ENCODE measurements at places on chromosomes 2 and 18.

DNA sequence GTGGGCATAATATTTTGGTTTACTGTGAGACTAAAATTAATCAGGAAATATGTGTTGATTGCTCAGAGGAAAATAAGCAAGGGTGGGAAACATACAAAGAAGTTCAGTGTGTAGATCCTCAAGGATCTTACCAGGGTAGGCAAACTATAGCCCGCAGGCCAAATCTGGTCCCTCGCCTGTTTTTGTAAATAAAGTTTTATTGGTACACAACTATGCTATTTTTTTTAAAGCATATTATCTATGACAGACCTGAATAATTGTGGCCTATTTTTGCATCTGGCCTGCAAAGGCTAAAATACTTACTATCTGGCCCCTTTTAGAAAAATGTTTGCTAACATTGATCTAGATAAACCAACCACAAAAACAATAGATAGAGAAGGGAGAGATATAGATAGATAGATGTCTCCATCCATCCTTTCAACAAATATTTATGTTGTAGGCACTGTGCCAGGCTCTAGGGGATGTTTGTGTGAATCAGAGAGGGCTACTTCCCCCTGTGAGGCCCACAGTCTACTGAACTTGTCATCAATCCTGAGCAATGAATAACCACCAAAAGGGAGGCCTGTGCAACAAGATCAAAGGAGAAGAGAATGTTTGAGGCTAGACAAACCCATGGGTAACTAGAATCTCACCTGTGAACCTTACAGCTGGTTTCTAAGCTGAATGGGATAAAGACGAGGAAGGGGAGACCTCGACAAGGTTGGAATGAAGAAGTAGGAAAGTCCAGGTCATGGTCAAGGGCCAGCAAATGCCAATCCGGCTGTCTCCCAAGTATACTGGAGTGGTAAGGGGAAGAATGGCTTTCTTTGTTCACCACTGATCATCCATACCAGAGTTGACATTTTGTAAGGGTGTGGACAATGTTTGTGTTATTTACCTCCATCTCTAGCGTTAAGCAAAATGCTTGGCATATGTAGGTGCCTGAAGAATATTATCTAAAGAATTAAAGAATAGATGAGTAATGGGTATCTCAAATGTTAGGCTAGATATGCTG, 23.6 kb downstream of the ALPK2 start:
- no peaks in the 10 kb centered on the region for H3K36me3 ChIP-seq
- no peak overlapping the region for H3K4me3 ChIP-seq
- peaks cover 26% of the 10 kb centered on the region for H3K4me1 ChIP-seq
- no peaks in the 10 kb centered on the region for H3K27me3 ChIP-seq
- H3K27ac ChIP-seq: peak overlapping the region; percentile 12

DNA sequence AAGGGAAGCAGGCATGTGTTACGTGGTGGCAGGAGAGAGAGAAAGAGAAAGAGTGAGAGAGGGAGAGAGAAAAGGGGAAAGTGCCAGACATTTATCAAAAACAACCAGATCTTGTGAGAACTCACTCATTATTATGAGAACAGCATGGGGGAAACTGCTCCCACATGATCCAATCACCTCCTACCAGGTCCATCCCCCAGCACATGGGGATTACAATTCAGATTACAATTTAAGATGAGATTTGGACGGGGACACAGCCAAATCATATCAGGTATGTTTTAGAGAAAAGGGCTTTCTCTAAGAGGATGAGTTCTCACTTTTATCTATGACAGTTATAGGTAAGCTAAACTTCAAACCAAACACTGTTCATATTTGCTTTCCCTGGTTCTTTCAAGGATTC, 597.3 kb upstream of the PIK3C3 start:
- no peak overlapping the region for H3K4me3 ChIP-seq
- no peaks in the 10 kb centered on the region for H3K27me3 ChIP-seq
- no peak for DNase-seq
- H3K4me1 ChIP-seq: no peaks in the 10 kb centered on the region
- H3K36me3 ChIP-seq: no peaks in the 10 kb centered on the region

GRCh38 chr2:2291500-2292260, 39.4 kb downstream of the MYT1L start:
- no peak overlapping the region for H3K4me3 ChIP-seq
- H3K27me3 ChIP-seq: peaks cover 4% of the 10 kb centered on the region
- DNase-seq: no peak
- no peaks in the 10 kb centered on the region for H3K36me3 ChIP-seq

DNA sequence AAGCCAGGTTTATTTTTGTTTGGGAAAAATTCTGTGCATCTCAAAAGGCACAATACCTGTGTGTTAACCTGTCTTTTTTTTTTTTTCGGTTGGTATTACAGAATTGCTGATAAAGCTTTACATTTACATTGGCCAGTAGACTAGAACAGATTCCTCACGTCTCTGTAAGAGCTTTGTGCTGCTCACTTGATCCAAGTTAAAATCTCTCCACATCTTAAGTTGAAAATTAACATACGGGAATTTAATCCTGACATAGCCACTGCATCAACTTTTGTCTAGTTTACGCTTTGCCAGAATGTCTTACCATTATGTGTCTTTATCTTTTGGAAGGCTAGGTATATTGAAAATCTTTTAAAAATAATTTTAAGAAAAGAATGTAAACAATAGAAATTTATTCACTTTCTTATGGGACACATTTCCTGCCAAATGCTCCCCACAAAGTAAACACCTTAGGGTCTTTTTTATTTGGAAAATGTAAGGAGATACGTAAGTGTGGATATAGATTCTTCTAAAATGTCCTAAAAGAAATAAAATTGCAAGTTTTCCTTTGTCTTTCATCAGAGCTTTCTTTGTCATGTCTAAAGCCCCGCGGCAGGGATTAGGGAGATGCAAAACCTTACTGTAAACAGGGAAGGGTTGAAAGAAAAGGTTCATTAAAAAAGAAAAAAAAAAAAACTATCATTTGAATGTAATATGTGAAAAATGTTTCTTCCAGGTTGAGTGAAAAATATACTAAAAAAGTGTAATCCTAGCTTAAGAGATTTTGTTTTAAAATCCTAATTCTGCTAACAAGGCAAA, 912.8 kb downstream of the NRXN1 start:
- H3K36me3 ChIP-seq: no peaks in the 10 kb centered on the region
- no peak overlapping the region for H3K4me3 ChIP-seq
- no peaks in the 10 kb centered on the region for H3K27me3 ChIP-seq
- no peak for DNase-seq
- H3K4me1 ChIP-seq: no peaks in the 10 kb centered on the region
- no peak overlapping the region for H3K27ac ChIP-seq

GRCh38 chr2:119009110-119009509, 67.1 kb downstream of the MARCO start:
- no peak for DNase-seq
- H3K27ac ChIP-seq: no peak overlapping the region
- H3K36me3 ChIP-seq: no peaks in the 10 kb centered on the region

GRCh38 chr18:59202258-59202820, 17.6 kb upstream of the GRP start:
- no peak for DNase-seq
- H3K27me3 ChIP-seq: no peaks in the 10 kb centered on the region
- H3K36me3 ChIP-seq: no peaks in the 10 kb centered on the region
- no peak overlapping the region for H3K4me3 ChIP-seq

DNA sequence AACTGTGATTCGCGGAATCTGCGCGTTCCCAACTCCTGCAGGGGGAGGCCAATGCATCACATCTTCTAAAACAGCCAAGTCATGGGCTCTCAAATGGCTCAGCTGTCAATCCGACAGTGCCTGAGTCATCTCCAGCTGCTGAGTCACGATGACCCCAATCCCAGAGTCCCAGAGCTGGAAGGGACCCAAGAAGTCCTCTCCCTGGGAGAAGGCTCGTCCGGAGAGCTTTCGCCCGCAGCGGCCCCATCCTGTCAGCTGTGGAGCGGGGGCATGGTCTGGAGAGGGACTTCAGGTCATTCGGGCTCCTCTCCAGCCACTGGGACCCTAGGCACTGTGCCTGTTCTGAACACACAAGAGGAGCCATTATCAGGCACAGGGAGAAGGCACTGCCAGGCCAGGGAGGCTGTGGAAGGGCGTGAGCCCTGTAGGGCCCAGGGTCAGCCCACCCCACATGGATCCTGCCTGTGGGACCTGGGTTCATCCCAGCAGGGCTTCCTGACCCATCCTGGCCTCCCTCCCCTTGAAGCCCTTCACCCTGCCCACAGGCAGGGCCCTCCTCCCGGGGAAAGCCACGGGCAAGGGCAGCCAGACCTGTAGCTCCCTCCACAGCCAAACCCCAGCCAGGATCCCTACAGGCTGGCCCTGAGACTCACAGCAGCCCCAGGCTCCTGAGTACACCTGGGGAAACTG, 47.6 kb upstream of the GPC1 start:
- H3K27me3 ChIP-seq: peaks cover 44% of the 10 kb centered on the region
- DNase-seq: no peak
- H3K4me3 ChIP-seq: no peak overlapping the region
- H3K27ac ChIP-seq: no peak overlapping the region
- no peaks in the 10 kb centered on the region for H3K4me1 ChIP-seq

DNA sequence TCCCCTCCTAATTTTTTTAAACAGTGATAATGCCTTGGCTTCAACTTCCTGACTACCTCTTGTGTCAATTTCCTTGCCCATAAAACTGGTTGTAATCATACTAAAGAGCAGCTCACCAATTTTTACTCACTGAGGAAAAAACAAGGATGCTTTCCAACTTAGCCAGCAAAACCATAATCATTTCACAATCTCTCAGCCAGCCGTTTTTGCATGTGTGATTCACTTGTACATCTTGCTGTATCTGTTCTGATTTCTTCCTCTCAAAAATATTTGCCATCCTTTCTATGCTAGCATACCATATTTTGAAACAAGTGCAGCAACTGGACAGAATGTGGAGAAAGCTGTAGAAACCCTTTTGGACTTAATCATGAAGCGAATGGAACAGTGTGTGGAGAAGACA, 60.7 kb downstream of the RAB27B start:
- no peaks in the 10 kb centered on the region for H3K27me3 ChIP-seq
- no peaks in the 10 kb centered on the region for H3K4me1 ChIP-seq
- H3K36me3 ChIP-seq: no peaks in the 10 kb centered on the region

GRCh38 chr2:216465579-216466195, 33.0 kb upstream of the RPL37A start:
- no peak for DNase-seq
- H3K27ac ChIP-seq: no peak overlapping the region
- no peak overlapping the region for H3K4me3 ChIP-seq
- H3K36me3 ChIP-seq: peaks cover 31% of the 10 kb centered on the region
- H3K4me1 ChIP-seq: no peaks in the 10 kb centered on the region

DNA sequence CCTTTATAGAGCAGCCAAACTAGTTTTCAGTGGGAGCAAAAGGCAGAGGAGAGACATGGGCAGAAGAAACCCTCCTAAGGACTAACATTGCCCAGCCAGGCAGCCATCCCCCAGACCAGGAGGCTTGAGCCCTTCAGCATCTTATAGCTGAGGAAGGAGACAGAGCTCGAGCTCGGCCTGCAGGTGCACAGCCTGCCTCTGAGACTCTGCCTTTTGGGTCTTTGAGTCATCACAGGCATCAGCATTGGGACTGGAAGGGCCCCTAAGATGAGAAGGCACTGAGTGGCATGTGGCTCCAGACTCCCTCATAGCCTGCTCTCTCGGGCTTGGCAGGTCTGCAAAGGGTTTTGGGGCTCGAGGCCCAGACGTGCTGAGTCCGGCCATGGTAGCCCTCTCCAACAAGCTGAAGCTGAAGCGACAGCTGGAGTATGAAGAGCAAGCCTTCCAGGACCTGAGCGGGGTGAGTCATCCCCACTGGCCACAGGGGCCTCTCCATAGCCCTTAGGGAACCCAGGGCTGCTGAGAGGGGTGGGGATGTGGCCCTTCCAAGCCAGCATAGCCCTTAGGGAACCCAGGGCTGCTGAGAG, 84.1 kb downstream of the EPAS1 start:
- DNase-seq: no peak
- H3K27me3 ChIP-seq: peaks cover 5% of the 10 kb centered on the region

DNA sequence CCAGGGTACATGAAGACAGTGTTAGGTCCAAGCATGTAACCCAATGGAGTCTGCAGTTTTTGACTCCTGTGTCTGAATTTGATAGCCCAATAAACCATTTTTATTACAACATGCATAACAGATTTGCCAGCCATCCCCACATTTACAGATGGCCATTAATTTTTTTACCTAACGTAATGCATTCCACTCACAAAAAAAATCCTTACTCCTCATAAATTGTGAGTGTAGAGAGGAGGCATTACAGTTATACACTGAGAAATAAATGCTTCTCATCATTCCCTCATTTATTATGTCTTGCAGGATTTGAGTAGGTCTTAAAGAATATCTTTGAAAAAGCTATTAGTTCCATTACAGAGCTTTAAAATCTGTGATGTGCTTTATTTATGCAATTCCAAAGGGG, 193.8 kb downstream of the CMPK2 start:
- no peak overlapping the region for H3K27ac ChIP-seq
- no peak for DNase-seq
- H3K4me3 ChIP-seq: no peak overlapping the region
- H3K27me3 ChIP-seq: peaks cover 3% of the 10 kb centered on the region

GRCh38 chr2:219541611-219542180, 1.9 kb downstream of the CHPF start:
- H3K27me3 ChIP-seq: peaks cover 4% of the 10 kb centered on the region
- no peak overlapping the region for H3K27ac ChIP-seq
- no peaks in the 10 kb centered on the region for H3K36me3 ChIP-seq

DNA sequence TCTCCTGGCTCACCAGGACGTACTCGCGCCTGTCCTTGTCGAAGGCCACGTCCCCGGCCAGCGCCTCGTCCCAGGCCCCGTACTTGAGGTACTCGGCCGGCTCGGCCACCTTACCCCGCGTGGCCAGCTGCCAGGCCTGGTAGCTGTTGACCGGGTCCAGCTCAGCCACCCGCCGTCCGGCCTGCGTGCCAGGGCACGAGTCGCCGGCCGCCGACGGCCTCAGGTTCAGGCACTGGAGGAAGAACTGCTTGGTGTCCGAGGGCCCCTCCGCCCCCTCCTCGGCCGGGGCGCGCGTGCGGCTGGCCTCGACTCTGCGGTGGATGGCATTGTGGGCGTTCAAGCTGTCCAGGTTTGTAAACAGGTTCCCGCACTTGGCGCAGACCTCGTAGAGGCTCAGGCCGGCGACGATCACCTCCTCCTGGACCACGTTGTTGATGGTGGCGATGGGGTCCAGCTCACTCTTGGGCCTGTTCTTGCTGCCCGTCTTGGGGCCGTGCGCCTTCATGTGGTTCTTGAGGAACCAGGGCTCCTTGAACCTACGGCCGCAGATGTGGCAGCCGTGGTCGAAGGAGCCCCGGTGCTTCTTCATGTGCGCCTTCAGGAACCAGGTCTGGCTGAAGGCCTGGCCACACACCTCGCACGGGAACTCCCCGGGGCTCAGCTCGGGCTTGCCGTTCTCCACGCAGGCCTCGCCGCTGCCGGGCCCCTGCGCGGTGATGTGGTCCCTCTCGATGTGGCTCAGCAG, 53.2 kb downstream of the ZNF516 start:
- H3K27me3 ChIP-seq: no peaks in the 10 kb centered on the region
- peaks cover 2% of the 10 kb centered on the region for H3K36me3 ChIP-seq
- no peaks in the 10 kb centered on the region for H3K4me1 ChIP-seq

GRCh38 chr2:130336877-130337734, 5.6 kb upstream of the IMP4 start:
- peaks cover 3% of the 10 kb centered on the region for H3K36me3 ChIP-seq
- DNase-seq: peak; percentile 37
- peaks cover 18% of the 10 kb centered on the region for H3K4me1 ChIP-seq
- H3K27me3 ChIP-seq: peaks cover 10% of the 10 kb centered on the region
- no peak overlapping the region for H3K27ac ChIP-seq
